ENCODE measurements at places on chromosomes 7 and 10.

DNA sequence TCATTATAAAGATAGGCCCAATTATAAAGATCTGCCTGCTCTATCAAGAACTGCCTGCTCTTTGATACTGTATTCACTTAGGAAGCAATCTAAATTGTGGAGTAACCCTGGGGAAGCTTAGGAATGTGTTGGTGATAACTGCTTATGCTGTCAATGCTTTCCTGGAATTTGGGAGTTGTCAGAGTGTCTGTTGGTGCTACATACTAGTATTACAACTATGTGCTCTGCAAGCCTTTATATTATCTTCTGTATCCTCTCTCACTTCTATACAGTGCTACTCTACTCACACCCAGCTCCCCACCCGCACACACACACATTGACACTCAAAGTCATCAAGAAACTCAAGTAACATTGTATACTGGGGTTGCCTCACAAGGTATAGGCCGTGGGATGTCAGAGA, 6.1 kb downstream of the ZNF277 start:
- no peak for DNase-seq

- no peak for DNase-seq
These were observed 133.9 kb downstream of the DKK1 start for GRCh38 chr10:52447931-52448353.

GRCh38 chr10:59124187-59124586, 52.3 kb upstream of the PHYHIPL start:
- no peak for DNase-seq

DNA sequence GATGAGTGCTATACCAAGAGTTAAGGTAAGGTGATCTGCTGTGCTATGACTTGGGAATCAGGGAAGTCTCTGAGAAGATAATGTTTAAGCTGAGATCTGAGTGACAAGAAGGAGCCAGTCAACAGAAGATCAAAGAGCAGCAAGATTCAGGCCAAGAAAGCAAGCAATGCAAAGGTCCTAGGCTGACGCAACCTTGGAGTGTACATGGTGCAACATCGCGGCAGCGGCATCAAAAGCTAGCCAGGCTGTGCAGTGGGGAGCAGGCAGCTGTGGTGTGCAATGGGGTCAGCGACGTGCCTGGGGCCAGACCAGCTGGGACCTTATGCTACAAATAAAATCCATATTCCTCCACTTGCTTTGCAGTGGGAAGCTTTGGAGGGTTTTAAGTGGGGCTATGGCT, 324.1 kb downstream of the LRMDA start:
- DNase-seq = no peak

Measured in stimulated activated CD8-positive, alpha-beta memory T cell treated with anti-CD3 and anti-CD28 coated beads, Interleukin-4, amount 100 ng/mL, for 4 hours (primary cell).